ENCODE measurements at places on chromosomes 5 and 9.

- no peak for DNase-seq
These were observed 44.6 kb downstream of the WHRN start for GRCh38 chr9:114460513-114461199.

DNA sequence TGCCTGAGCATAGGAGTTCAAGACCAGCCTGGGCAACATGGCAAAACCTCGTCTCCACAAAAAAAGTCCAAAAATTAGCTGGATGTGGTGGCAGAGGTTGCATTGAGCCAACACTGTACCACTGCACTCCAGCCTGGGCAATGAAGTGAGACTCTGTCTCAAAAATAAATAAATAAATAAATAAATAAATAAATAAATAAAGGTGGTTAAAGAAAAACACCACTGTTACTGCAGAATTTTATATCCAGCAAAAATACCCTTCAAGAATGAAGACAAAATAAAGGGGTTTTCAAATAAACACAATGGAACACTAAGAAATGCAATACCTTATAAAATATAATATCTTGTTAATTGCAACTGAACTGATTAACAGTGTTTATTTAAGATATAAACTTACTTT lies 150.2 kb upstream of the TBCA start:
- no peak for DNase-seq

DNA sequence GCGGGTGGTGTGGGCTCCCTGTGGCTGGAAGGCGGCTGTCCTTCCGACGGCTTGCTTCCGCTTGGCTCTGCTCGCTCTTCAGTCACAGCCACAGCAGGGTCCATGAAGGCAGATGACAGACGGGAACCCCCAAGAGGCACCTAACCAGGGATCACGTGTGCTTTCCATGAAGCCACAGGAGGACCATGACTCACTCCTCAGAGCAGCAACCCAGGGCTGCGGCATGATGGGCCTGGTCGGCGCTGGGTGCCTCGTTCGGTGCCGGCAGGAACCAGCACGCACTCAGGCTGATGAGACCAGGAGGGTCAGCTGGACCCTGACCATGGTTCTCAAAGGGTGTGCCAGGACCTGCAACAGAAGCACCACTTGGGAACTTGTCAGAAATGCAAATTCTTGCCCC lies 32.8 kb upstream of the MED10 start:
- DNase-seq: no peak

DNA sequence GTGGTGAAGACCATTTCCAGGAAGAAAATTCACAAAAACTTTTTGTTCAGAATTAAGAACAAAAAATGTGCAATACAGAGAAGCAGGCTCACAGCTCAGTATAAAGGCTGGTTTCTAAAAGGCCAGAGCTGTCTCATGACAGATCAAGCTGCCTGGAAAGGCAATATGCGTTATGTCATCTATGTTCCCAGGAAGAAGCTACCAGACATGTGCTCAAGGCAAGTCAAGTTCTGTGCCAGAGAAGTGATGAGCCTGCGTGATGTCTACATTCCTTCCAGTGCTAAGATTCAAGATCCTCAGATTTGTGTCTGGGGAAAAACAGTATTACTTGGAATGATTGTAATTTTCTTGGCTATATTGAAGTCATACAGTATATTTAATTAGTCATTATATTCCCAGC lies 104.3 kb downstream of the PDE4D start:
- DNase-seq: no peak

DNA sequence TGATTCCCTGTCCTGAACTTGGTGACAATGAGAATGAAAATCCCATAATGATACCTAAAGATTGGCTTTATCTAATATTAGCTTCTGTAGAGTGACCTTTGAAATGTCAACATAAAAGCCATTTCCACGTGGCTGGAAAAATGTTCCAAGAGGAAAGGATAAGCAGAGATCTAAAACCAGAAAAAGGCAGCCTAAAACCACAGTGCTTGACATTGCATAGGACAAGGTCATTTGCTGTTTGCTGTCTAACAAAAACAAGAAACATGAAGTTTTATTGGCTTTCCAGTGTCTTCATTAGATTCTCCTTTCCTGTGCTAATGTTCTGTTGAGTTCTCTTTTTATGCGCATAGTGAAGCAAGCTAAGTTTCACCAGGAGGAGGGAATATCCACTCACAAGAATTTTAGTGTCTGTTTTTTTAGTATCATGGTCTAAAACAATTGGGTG lies 44.6 kb downstream of the CPEB4 start:
- no peak for DNase-seq

DNA sequence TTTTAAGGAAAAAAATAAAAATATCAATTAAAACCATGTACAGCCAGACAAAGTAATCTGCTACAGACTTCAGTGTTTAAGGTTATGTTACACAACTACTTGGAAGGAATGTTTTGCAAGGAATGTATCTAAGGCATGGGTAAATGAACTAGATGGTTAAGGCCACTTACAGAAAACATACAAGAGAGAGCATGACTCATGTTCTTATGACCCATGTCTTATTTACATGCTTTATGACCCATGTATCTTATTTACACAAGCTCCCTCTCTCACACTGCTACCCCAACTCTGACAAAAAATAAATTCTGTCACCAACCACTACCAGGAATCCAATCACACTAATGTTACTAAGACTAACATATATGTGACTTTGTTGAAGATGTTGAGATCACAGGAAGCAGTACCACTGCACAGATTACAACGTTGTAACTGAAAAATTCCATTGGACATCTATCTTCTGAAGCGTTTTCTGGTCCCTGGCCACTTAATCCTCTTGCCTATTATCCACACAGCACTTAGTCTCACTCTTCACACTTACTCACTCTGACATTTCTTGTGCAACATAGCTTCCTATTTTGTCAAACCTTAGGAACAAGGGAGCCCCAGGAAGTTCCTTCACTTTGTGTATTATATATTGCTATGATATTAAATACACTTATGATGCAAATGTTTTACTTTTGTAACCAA lies 1630.1 kb upstream of the C9orf72 start:
- DNase-seq: no peak

DNA sequence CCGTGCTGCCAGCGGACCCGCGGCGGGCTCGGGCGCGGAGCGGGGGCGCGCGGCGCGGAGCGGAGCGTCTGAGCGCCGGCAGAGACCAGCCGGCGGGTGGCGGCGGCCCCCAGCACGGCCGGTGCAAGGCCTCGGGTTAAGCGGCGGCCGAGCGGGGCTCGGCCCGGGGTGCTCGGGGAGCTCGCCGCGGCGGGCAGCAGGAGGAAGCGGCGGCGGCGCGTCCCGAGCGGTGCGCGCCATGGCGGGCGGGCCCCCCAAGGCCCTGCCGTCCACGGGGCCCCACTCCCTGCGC lies 150 bp downstream of the SNX30 start:
- no peak for DNase-seq
